ENCODE measurements at places on chromosomes 7 and 10.
A peak's percentile ranks its signal among the peaks of the same experiment; 100 is the strongest.

DNA sequence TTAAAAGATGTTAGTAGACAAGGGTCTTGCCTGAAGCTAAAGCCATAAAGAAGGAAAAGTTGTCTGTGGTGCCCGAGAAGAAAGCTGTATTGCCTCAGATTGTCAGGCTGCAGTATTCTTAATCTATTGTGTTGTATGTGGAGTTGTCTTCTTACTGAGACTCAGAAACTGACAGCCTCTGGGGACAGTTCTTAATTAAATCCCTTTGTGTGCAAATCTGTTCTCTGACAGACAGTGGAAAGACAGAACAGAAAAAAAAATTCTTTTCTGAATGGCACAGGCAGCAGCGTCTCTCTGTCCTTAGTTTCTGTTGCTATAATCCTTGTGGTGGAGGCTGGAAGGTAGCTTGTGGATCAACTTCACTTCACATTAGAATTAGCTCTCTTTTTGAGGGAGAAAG, 16.8 kb downstream of the VWC2 start:
- DNase-seq = no peak

DNA sequence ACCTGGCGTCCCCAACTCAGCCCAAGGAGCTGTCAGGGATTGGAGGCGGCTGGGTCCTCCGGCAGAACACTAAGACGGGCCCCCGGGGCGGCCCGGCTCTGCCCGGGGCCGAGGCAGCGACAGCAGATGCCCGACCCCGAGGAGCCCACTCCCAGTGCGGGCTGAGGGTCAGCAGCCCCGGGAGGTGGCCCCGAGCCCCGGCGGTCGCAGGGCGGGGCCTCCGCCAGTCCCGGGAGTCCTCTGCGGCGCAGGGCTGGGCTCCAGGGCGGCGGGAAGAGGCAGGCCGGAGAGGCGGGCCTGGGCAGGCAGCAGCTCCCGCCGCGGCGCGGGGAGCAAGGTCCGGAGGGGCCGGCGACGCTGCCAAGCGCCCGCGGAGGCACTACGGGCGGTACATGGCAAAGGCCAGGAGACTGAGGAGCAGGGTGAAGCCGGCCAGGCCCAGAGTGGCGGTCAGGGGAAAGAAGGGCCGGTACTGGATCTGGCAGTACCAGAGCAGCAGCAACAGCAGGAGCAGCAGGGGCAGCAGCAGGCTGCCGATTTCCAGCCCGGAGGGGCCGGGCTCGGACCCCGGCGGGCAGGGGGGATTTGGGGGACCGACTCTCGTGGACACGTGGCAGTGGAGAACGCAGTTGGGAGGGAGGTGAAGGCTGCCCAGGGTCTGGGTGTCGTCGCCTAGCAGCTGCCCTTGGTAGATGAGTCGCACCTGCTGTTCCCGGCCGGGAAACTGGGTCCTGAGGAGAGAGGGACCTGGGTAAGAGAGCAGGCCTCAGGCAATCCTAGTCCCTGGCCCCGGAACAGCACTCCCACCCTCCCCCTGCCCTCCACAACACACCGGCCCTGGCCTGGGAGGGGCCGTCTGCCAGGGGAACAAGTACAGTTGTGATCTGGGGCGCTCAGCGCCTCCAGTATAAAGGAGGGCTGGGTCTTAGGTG, 827 bp upstream of the FASTK start:
- DNase-seq = no peak

- no peak for DNase-seq
These were observed 9.9 kb downstream of the NYAP1 start for GRCh38 chr7:100493476-100494264.

DNA sequence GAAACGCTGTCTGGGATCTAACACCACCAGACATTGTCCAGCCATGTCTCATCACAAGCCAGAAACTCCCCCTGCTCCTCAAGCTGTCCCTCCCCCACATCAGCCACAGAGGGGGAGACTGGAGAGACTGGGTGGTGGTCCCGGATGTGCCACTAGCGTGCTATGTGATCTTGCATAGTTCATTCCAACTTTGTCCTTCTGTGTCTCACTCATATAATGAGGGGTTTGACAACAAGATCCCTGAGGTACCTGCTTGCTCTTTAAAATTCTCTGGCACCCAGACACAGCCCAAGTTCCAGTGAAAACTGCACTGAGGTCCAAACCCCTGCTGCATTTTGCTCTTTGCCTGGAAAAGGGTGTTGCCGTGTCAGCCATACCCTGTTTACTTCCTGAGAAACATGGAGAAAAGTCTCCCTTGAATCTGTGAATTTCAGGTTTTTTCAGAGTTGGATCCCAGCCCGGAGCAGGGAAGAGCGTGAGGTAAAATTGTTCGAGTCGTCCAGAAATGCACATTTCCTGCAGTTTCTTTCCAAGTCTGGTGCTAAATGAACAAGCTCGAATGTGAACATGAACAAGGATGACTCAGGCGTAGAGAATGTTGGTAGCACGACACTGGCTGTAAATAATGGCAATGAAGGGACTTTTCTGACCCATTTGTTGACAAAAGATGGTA, 156.6 kb downstream of the CCDC3 start:
- peak; percentile 33 for DNase-seq

- no peak for DNase-seq
These were observed 22.1 kb upstream of the STEAP4 start for GRCh38 chr7:88328787-88329186.

DNA sequence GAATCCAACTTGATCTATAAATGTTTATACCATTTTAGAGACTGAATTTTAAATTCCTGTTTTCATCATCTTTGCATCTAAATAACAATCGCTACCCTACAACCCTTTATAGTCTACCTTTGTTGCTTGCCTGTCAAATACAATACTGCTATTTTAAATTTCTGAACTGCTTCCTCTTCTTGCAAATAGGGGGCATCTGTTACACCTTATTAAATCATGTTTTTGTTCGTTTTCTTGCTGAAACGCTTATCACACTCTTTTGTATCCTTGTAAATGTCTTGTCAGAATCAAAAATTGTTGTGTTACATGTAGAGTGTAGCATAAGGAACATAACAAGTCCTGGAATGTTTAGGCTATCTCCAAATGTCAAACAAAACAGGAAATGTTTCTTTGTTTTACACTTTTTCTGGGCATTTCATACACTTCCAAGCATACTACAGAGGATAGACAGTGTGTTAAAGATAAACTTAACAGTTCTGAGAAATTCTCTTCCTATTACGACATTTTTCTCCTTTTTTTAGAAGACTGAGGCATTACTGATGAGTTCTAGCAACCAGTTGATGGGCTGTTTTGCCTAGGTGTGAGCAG, 281.3 kb downstream of the GPR158 start:
- no peak for DNase-seq

- DNase-seq = no peak
These were observed 17.4 kb downstream of the RBP3 start for GRCh38 chr10:47365431-47366180.

- no peak for DNase-seq
These were observed 1.9 kb downstream of the TSPAN33 start for GRCh38 chr7:129146237-129146979.

GRCh38 chr7:65444899-65445823, 71.5 kb downstream of the ZNF92 start:
- no peak for DNase-seq

DNA sequence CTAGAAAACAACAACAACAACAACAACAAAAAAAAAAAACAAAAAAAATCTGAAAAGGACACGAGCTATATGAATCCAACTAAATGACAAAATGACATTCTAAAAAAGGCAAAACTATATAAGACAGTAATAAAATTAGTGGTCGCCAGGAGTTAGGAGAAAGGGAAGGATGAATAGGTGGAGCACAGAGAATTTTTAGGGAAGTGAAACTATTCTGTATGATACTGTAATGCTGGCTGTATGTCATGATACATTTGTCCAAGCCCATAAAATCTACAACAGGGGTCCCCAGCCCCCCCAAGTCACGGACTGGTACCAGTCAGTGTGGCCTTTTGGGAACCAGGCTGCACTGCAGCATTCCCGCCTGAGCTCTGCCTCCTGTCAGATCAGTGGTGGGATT, 2.8 kb upstream of the PUS7 start:
- DNase-seq = no peak

- no peak for DNase-seq
These were observed 53.7 kb upstream of the FAM3C start for GRCh38 chr7:121449735-121450240.

DNA sequence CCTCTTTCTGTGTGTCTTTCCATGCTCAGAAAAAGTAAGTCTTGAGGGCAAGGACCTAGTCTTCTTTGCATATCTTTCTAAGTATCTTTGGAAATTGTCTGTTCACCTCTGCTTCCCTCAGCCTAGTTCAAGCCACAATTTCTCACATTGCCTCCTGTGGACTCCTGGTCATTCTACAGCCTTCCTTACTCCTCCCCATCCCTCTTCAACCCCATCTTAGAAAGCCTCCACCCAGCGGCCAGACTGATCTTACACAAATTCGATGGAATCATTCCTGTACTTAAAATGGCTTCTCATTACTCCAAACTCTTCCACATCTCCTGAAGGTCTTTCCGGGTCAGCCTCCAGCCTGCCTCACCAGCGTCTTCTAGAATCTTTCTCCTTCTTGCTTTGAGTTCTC, 24.1 kb upstream of the AGK start:
- no peak for DNase-seq

DNA sequence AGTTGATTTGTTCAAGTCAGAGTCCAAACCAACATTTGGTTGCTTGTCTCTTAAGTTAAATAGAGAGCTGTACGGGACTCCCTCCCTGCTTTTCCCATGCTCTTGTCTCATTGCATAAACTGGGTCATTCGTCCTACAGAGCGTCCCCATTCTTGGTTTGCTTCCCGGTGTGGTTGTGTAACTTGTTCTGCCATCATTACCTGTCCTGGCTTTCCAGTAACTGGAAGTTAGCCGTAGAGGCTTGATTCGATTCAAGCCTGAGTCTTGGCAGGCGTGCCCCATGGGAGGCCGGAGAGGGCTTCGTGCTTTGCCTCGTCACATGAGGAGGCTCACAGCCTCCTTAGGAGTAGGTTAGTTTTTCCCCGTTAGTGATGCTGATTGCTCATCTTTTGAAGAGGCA, 40.2 kb downstream of the FBH1 start:
- no peak for DNase-seq

DNA sequence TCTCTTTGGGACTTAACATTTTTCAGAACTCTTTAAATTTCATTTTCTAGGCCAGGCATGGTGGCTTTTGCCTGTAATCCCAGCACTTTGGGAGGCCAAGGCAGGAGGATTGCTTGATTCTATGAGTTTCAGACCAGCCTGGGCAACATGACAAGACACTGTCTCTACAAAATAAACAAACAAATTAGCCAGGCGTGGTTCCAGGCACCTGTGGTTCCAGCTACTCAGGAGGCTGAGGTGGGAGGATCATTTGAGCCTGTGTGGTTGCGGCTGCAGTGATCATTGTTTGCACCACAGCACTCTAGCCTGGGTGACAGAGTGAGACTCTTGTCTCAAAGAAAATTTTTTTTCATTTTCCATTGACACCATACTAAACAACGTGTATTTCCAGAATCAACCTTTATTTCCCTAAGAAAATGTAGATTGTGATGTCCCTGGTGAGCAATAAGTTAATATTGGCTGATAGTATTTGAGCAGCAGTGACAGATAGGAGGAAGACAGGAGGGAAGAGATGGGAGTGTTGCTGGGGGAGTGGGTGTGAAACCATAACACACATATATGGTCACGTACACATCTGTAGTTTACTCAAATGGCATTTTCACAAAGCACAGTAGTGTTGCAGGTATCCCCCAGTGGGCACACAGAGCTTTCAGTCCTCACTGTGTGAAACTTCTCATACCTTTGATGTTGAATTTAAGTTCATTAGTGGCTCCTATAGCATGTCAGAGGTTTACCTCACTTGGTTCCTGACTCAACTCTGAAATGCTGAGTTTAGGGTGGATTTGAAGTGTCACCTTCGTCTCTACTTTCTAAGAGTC, 205.6 kb downstream of the AUTS2 start:
- DNase-seq = no peak

- DNase-seq = no peak
These were observed 1.9 kb downstream of the MRPS33 start for GRCh38 chr7:141012696-141013344.

- DNase-seq = no peak
These were observed 212.6 kb upstream of the FZD8 start for GRCh38 chr10:35854661-35855060.

- no peak for DNase-seq
These were observed 6.1 kb downstream of the NRF1 start for GRCh38 chr7:129617652-129618051.

DNA sequence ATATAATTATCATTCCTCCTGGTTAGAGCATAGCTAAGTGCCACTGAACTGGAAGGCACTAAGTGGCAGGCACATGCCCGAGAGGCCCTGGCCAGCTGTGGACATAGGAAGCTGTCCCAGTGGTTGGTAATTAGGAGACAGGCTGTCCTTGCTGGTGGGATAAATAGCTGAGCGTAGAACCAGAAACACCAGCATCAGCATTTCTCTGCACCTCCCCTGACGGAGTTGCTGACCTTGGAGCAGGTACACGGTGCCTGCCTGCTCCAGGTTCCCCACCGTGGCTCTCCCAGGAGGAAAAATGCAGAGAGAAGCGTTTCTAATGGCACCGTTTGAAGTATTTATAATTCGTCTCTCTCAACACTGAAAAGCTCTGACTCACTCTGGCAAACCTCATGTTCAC, 5.6 kb upstream of the ABLIM1 start:
- no peak for DNase-seq
